Sigmoid colon (tissue), 7 donors: ENCODE measurements at places on chromosomes 3 and 15. TPM values are rescaled to one million over a fixed set of nuclear protein-coding genes. Genes with fewer than 3 reads are reported as not detected.

DNA sequence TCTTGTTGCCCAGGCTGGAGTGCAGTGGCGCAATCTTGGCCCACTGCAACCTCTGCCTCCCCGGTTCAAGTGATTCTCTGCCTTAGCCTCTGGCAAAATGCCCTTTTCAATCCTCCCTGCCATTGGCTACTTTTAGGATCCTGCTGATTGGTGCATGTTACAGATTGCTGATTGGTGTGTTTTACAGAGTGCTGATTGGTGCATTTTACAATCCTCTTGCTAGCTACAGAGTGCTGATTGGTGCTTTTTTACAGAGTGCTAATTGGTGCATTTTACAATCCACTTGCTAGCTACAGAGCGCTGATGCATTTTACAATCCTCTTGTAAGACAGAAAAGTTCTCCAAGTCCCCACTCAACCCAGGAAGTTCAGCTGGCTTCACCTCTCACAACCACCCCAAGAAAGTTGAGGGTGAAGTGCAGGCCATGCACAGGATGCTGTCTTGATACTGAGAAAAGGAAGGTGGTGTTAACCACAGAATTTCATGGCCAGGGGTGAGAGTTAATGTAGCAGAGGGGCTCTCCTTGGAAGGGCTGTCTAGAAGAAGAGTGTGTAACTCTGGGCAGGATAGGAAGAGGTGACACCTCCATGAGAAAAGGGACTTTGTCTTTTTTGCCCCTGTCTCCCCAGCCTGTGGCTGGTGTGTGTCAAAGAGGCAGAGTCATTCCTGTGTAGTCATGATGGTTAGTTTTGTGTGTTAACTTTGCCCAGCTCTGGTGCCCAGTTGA is 145.9 kb downstream of the APBA2 start:
- no peak for DNase-seq

DNA sequence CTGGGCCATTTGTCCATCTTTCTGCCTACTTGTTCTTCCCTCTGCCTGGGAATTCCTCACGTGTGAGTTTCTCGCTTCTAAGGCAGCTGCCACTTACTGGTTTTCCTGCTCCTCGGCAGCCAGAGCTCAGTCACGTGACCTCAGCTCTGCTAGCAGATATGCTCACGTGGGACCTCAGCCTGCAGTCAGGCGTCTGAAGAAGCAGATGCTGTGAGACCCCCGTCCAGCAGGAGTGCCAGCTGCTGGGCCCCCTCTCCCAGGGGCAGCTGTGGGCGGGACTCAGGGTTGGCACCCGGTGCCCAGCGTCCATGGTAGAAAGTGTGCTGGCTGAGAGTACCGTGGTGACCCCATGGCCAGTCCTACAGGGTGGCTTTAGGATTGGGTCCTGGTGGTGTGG is 161.3 kb upstream of the TLE3 start:
- peak; percentile 88 for DNase-seq

DNA sequence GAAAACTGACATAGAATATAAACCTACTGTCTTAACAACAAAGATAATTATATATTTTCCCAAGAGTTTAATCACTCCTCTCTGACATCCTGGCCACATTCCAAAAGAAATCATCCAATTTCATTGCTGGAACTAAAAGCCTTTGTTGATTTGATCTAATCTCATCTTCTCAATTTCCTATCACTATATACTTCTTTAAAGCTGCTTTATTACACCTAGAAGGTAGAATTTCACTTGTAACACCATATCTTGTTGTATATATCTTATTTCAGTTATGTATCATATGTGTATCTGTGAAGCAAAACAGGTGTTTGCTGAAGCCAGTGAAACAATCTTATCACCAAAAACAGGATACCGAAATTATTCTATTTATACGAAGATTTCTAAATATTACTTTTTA is 740.2 kb downstream of the ROBO1 start:
- no peak for DNase-seq

GRCh38 chr3:109596991-109597390 is 259.6 kb upstream of the DPPA4 start:
- DNase-seq = no peak

DNA sequence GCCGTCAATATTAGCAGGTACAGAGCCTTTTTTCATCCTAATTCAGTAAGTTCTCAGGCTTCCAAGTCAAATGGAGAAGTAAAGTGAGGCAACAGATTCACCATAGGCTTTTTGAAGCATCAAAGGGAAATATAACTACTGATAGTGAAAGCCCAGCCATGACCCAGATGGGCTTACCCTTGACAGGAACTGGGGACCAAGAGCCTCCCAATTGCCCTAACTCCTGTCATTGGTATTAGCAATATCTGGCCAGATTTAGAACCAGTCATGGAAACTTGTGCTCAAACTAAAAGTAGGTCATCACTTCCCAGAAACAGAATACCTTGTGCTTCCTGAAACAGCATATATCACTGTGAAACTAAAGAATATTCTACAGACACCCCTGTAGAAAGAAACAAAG is 33.0 kb downstream of the NME9 start:
- no peak for DNase-seq

GRCh38 chr3:38994251-38994650 is 57.5 kb downstream of the SCN11A start:
- DNase-seq = no peak

DNA sequence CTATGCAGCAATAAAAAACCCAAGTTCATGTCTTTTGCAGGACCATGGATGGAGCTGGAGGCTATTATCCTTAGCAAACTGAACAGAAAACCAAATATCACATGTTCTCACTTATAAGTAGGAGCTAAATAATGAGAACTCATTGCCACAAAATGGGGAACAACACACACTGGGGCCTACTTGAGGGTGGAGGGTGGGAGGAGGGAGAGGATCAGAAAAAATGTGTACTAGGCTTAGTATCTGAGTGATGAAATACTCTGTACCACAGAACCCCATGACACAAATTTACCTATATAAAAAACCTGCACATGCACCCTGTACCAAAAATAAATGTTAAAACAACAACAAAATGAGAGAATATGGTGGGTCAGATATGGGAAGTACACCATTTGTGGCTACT is 49.6 kb upstream of the AADACL2 start:
- no peak for DNase-seq

DNA sequence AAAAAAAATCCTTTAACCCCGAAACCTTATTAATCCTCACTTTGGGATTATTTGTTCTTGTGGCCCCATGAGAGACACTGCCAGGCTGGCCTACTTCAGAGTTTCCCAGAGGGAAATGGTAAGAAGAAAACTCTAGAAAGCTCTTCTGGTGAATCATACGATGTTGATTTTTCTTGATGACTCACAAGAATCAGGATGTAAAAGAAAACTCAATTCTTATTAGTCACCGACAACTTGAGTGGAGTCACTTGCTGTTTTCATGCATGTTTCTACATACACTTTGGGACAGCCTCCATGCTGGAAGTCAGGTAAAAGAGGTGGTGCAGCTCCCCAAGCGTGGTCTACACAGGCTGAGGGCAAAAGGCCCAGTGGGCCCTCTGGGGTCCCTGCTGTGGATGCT is 42.8 kb downstream of the MYO5C start:
- no peak for DNase-seq

GRCh38 chr3:40009991-40010390 is 200.6 kb downstream of the MYRIP start:
- no peak for DNase-seq

DNA sequence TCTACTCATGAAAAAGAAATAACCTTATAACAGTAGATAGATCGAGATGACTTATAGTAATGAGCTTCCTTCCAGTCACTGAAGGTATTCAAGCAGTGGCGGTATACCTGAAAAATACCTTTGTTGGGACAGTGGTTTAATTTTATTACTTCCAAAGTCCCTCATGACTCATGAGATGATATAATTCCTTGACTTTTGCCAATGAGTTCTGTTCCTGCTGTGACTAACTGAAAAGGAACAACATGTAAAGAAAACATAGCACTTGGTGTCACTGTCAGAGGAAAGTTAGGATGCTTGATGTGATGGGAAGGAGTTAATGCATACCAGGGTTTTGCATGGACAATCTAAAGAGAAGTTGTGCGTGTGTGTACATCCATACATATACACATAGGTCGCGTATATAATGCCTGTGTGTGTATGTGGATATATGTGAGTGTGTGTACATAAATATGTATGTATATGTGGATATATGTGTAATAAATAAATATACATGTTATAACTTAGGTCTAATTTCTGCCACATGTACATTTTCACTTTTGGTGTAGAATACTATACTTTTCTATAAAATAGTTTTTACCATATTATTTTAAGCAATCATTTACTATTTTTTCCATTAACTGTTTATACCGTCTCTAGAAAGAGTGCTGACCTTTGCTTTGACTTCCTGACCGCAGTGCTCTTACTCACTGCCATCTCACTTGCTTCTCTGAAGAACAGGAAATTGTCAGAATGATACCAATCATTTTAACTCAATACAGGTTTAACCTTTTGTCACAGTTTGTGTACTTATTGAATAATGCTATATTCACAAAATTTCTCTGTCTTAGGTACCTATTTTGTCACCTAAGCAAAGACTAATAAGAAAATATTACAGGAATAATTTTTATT is 12.6 kb upstream of the PAK2 start:
- no peak for DNase-seq

DNA sequence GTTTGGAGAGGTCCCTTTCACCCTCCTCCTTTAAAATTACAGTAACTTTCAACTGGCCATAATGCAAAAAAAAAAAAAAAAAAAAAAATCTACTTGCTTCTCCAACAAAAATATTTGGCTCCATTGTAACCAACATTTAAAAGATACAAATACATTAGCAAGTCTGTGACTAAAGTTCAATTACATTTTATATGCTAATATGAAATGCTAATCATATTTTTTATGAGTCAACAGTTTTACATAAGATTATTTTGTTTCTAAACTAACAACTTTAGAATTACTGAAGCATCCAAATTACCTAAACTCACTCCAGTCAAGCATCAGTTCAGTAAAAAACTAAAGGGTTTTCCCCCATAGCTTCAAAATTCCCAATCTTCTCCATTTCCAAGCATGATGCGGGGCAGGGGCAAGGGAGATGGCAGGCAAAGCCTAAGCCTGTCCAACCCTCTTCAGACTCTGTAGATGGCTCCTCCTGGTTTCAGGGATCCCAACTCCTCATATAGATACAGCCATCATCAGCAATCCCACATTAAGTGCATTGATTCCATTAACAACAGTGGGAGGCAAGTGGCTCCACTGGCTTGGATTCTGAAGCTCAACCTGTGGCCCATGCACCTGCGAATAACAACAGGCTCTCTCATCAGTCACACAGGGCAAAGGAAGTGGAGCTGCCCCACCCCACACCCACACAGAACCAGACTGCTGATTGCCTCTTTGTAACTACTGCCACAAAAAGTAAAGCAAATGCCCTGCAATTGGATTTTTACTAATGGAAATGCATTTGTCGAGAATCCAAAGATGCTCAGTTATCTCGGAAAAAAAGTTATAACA is 15.0 kb downstream of the SFMBT1 start:
- no peak for DNase-seq

DNA sequence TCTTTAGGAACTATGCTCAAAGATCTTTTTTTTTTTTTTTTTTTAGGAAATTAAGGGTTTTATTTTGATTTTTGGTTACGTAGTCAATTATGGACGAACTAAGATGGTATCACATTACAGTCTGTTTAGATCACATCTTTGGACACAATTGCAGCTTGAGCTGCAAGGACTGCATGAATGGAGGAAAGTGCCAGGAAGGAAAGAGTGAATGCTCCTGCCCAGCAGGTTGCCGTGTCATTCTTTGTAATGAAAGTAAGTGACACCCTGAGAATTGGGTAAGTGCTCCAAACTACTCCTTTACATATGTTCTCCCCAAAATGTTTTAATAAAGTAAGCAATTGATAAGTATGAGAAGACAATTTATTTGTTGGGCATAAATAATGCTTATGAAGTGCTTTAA is 716.5 kb upstream of the GOLIM4 start:
- no peak for DNase-seq

DNA sequence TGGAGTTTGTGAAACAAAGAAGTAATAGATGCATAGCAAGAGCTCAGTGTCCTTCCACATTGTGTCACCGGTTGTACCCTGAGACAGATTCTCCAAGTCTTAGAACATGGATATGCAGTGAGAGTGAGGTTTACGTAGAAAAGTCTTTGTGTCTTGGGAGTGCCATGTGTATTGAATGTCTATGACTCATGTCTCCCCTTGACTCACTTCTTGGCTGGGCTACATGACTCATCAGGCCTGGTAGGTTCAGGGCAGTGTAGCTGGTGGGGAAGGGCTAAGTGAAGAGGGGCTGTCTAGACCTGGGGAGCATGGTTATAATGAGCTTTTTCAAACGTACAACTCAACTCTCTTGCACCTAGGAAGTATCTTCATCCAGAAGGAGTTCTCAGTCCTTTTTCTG is 167.4 kb downstream of the GAP43 start:
- no peak for DNase-seq

GRCh38 chr3:169147238-169148008 is 516.1 kb downstream of the MECOM start:
- DNase-seq = peak; percentile 63

GRCh38 chr3:139074565-139075115 is 29.9 kb upstream of the PRR23C start:
- DNase-seq = no peak

- DNase-seq = no peak
Observed at GRCh38 chr3:84600703-84601225, 358.0 kb upstream of the CADM2 start.

DNA sequence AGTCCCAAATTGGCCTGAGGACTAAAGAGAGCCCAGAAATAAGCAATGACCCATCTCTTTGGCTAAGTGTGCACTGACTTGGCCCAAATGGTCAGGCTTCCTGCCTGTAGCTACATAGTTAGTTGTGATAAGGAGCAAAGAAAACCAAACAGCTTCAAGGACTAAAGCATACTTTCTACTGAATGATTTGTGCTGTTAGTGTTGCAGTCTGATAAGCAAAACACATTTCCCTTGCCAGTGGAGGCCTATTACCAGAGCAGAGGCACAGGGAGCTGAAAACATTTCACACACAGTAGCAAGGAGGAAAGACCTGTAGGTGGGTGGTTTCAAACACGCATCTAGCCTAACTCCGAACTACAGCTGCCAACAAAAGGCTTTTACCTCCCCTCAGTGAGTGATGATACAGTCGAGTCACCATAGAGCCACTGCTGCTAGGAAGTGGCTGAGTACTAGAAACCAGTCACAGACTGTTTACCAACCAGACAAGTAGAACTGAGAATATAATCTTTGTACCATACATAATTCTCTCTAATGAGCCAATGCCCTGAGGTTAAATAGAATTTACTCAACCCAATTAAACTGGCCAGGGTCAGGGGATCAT is 222.3 kb upstream of the THBS1 start:
- peak; percentile 77 for DNase-seq

- no peak for DNase-seq
Observed at GRCh38 chr3:59052803-59053411, 3.1 kb upstream of the CFAP20DC start.

LRRC28 gene
- 26.8 TPM for total RNA-seq

TUSC7 gene
- not detected for total RNA-seq

HCN4 gene
- total RNA-seq = not detected

MYZAP gene
- total RNA-seq = 55.1 TPM

MINDY4B gene
- total RNA-seq = not detected

CD86 gene
- 4.1 TPM for total RNA-seq
